Cerebellum (tissue), 4 donors: ENCODE measurements at places on chromosomes 2 and 18.

- DNase-seq, result no peak
These were observed 6.1 kb downstream of the ERFE start for GRCh38 chr2:238164906-238165287.

DNA sequence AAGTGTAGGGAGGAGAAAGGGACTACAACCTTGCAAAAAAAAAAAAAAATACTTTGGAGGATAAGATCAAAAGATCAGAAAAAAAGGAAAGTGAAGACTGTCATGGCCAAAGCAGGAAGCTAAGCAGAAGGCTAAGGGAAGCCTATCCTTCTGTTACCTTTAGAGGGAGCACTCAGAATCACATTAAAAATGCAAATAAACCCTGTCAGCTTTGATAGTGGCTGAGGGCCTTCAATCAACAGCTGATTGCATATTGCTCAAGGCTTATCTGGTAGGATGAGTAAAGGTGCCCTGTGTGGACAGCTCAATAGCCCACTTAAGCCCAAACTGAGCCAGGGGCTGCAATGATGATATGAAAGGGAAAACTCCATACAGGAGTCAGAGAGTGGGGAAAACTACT, 1021.2 kb downstream of the LRP1B start:
- DNase-seq, result no peak

GRCh38 chr2:145258903-145259579, 739.1 kb upstream of the ZEB2 start:
- DNase-seq, result no peak

DNA sequence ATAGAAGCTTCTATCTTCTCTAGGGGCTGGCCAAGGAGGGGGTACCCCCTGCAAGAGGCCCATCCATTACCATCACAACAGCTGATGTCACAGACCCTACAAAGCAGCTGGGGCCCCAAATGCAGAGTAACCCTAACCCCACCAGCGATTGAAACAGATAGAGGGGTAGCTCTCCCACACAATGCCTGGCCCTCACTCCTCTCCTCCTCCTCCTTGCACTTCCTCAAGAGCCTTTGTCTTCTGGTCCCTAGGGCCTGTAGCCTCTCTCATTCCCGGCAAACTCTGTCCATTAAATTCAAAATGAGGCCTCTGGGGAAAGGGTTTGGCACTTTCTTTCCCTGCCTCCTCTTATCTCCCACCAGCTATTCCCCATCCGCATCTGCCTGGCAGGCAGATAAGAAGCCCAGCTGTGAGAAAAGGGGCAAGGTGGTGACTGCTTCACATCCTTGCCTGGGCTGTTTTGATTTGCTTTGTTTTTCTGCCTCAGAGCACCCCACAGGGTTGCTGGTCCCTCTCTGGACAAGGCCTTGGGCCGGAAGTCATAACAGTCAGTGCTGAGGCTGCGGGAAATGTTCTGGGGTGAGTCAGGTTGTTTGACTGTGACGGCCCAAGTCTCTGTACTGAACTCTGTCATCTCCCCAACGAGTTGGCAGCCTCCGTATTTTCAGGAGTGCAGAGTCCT, 26.1 kb upstream of the CYP26B1 start:
- no peak for DNase-seq

- DNase-seq, result peak; percentile 10
These were observed 1.2 kb downstream of the BABAM2 start for GRCh38 chr2:27891673-27892105.

DNA sequence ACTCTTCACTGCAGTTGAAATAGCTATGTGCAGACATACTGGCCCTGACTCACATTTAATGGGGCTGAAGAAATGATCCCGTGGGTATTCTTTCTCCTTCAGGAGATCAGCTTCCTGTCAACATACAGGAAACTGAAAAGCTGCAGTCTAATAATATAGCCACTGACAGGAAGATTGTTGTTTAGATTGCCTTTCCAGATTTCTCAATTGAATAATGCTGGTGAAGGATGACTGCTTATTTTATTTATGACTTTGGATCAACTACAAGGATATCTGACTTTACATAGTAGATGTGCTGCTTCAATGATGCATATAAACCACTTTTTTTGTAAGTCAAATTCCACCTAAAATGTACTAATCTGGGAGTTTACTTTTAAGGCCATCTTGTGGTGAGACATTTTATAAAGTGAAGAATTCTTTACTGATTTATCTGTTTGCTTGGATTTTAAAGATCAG, 93.4 kb upstream of the MAP4K3 start:
- no peak for DNase-seq

DNA sequence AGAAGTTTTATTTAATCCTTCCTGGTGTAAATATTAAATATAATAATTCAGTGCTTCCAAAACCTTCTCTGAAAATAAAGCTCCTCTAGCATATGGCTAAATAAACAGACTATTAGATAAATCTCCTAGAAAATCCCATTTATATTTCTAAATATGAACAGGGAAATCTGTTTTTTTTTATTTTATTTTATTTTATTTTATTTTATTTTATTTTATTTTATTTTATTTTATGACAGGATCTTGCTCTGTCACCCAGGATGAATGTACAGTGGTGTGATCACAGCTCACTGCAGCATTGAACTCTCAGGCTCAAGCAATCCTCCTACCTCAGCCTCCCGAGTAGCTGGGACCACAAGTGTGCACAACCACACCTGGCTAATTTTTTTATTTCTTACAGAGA, 673.5 kb downstream of the IRS1 start:
- DNase-seq, result no peak

DNA sequence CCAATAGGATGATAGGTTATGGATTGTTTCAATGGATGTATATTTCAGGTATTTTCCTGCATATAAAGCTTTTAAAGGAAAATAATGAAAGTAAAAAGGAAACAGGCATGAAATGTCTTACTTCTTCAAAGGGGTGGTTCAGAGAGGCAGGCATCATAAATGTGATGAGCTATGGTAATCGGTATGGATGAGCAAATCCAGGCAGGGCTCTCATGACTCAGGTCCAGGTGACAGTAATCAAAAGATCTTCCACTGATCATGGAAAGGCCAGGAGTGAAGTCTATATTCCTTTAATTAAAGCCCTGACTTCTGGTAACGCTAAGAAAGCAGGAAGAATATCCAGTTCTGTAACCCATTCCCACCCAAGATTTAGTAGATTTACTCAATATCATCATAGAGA, 48.7 kb upstream of the RGPD4 start:
- no peak for DNase-seq

- no peak for DNase-seq
These were observed 543 bp upstream of the STARD7 start for GRCh38 chr2:96209011-96209728.

GRCh38 chr2:41399437-41400087, 648.3 kb upstream of the PKDCC start:
- DNase-seq, result no peak

- no peak for DNase-seq
These were observed 23.5 kb upstream of the SCG2 start for GRCh38 chr2:223625652-223626051.

- DNase-seq, result no peak
These were observed 773.7 kb upstream of the RAB6C start for GRCh38 chr2:129205766-129206165.

- DNase-seq, result no peak
These were observed 14.5 kb upstream of the MAT2A start for GRCh38 chr2:85524336-85524908.

DNA sequence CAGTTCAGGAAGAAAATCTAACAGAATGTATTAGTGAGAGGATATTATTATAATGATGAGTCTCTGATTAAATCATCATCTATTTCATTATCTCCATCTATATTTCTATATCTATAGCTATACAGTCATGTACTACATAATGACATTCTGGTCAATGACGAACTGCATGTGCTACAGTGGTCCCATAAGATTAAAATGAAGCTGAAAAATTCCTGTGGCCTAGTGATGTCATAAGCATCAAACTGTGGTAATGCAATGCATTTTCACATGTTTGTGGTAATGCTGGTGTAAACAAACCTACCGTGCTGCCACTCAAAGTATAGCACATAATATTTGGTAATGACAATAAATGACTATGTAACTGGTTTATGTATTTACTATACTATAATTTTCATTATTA, 1127.9 kb upstream of the CHAC2 start:
- no peak for DNase-seq

DNA sequence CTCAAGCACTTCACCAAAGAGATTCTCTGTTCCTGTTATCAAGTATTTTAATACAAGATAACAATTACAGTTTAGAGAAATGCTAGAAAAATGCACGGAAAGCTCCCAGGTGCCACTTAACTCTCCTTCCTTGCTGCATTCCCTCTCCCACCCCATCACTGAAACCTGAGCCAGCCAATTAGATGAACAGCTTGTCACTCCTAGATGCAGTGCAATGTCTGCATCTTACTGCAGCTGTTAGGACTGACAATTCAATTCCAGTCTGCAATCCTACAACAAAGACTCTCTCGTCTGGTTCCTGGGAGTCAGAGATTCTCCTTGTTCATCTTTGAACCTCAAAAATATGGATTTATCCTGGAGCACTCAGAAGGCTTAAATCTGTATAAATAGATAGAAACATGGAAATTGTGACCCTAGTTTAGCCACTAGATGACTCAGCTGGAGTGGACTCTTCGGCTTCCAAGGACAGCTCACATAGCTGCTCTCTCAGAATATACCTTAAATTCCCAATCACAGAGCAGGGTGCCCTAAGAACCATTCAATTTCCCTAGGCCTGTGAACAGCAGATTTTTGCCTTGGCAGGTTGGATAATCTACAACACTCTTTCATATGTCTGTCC, 311.1 kb downstream of the NRXN1 start:
- DNase-seq, result peak; percentile 57

GRCh38 chr2:9140645-9141044, 66.0 kb upstream of the ASAP2 start:
- DNase-seq, result no peak

DNA sequence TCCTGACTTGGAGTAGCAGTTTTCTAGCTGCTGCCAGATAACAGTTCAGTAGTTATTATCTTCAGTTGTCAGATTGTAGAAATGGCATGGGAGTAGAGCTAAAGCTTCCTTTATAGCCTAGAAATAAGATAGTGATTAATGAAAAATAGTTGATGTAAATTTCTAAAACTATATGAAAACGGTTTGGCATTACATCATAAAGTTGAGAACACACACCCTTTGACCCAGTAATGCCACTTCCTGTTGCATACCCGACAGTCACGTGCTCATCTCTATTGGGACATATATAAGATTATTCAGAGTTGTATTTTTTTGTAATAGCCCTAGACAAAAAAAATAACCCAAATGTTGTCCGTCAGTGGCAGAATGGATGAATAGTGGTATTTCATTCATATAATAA, 39.4 kb upstream of the ASB1 start:
- no peak for DNase-seq

- DNase-seq, result no peak
These were observed 58.8 kb downstream of the APOB start for GRCh38 chr2:20985062-20985461.

- peak; percentile 28 for DNase-seq
These were observed 3.3 kb downstream of the MYCN start for GRCh38 chr2:15943378-15944280.

- no peak for DNase-seq
These were observed 140.1 kb downstream of the NOL4 start for GRCh38 chr18:34084635-34085034.

GRCh38 chr2:207624185-207625013, 795 bp downstream of the METTL21A start:
- DNase-seq, result peak; percentile 38

DNA sequence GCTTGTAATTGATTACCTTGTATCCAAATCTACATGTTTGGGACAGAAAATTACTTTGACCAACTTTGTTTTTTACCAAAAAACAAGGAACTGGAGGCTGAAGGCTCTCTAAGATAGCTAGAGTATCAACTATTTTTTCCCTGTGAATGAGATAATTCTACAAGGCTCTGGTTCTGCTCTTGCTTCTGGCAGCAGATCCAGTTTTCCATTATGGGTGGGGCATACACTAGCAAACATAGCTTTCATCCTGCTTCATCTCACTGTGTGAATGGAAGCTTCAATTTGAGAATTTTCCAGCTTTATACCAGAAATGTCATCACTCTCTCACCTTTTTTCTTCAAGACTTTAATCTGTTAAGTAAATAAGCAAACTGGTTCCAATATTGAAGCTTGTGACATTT, 249.7 kb downstream of the RPRM start:
- DNase-seq, result no peak

GRCh38 chr2:44974064-44974715, 32.7 kb downstream of the SIX3 start:
- no peak for DNase-seq

DNA sequence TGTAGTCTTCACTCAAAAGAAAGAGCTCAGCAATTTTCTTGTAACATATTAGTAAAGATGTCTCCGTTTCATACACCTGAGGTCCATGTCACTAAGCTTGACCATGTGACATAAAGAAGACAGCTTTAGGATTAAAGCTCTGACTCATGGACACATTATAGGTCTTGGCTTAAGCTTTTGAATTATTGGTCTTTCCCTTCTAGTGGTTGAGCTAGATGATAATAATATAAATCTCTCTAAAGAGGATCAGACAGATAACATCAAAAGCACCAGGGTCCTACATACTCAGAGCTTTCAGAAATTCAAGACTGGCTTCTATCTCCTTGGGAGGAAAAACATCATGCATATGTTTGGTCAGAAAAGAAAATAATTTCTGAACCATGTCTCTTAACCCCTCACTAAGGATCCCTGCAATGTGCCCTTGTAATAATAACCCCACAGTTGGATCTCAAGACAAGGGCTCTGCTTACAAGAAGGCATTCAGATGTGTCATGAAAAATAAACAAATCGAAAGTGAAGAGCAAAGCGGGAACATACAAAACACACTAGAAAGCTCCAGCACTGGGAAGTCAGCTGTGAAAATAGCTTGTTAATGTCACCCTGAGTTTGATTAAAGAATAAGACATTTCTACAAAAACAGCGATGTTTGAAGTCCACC, 174.5 kb downstream of the PID1 start:
- no peak for DNase-seq

GRCh38 chr2:217684431-217685254, 318.2 kb downstream of the TNS1 start:
- no peak for DNase-seq

GRCh38 chr2:127701651-127702394, 526 bp downstream of the SFT2D3 start:
- peak; percentile 49 for DNase-seq
